ENCODE measurements at places on chromosomes 2 and 18. TPM values are rescaled to one million over a fixed set of nuclear protein-coding genes. Genes with fewer than 3 reads are reported as not detected.

ALPI gene
- not detected for polyA plus RNA-seq

IL36B gene
- polyA plus RNA-seq, result not detected

NAT8 gene
- 0.29 TPM for polyA plus RNA-seq

ADAM23 gene
- 10.8 TPM for polyA plus RNA-seq

C1GALT1C1L gene
- polyA plus RNA-seq, result 1.0 TPM

MFSD2B gene
- polyA plus RNA-seq, result 2.6 TPM

MAPK4 gene
- polyA plus RNA-seq, result 10.9 TPM

DNAH7 gene
- polyA plus RNA-seq, result 0.15 TPM

SAG gene
- 0.10 TPM for polyA plus RNA-seq

IFT172 gene
- polyA plus RNA-seq, result 22.5 TPM

GRHL1 gene
- polyA plus RNA-seq, result 0.83 TPM

IL18R1 gene
- 0.57 TPM for polyA plus RNA-seq

MBOAT2 gene
- 78.3 TPM for polyA plus RNA-seq

GRCh38 chr2:165631089-165631488 is 161.6 kb downstream of the CSRNP3 start:
- no peak for DNase-seq

GRCh38 chr2:105607920-105608504 is 136.7 kb upstream of the NCK2 start:
- DNase-seq, result no peak

- DNase-seq, result no peak
Measured at GRCh38 chr18:21303895-21304294, 61.9 kb downstream of the GREB1L start.

DNA sequence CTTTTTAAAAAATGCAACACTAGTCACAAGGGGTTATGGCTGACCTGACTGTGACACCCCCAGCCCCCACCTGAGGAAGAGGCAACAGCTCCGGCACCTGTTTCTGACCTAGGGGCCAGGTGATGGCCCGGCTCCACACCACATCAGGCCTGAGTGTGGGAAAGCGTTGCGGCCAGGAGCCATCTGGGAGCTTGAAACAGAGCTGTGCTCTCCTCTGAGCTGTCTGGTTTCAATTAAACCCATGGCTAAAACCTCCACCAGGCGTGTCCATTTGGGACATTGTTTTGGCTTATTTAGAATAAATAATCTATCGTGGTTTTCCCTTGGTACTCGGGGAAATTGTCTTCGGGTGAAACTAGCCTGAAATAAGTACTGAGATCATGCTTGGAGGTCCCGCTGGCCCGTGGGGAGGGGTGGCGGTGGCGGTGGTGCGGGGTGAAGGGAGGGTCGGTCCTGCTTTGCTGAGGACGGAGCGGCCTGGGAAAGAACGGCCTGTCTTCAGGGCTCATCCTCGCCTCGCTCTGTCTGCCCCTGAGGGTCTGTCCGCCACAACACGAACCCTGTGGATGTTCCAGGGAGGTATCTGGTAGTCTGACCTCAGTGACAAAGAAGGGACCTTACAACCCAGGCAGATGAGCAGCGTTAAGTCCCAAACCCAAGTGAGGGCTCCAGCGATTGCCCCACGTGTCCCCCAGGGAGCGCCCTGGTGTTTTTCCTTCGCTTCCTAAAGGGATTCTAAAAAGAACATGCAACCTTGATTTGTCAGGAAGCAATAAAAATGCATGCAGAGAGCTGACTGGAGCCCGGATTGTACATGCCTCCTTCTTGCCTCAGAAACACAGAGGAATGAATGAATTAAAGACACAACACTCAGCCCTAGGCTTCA is 58.7 kb downstream of the IL1RL2 start:
- no peak for DNase-seq

GRCh38 chr2:212752730-212753351 is 214.2 kb upstream of the ERBB4 start:
- DNase-seq, result no peak

- no peak for DNase-seq
Measured at GRCh38 chr18:1648712-1649111, 744.0 kb downstream of the ADCYAP1 start.

DNA sequence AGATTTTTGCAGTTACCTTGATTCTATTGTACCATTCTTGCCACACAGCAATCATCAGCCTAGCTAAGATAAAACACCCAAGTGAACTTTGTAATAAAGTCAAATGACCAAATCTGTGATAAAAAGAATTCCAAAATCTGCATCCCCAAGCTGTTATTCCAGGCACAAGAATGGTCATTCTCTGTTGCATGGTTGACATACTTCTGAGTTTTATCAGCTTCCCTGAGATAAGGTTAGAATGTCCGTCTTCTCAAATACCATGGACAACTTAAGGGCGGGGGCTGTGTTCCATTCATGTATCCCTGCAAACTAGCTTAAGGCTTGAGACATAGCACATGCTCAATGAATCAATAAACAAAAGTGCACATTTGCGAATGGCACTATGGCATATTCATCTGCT is 8.1 kb upstream of the BMP10 start:
- DNase-seq, result no peak

GRCh38 chr2:234701841-234702240 is 205.0 kb upstream of the ARL4C start:
- DNase-seq, result no peak

DNA sequence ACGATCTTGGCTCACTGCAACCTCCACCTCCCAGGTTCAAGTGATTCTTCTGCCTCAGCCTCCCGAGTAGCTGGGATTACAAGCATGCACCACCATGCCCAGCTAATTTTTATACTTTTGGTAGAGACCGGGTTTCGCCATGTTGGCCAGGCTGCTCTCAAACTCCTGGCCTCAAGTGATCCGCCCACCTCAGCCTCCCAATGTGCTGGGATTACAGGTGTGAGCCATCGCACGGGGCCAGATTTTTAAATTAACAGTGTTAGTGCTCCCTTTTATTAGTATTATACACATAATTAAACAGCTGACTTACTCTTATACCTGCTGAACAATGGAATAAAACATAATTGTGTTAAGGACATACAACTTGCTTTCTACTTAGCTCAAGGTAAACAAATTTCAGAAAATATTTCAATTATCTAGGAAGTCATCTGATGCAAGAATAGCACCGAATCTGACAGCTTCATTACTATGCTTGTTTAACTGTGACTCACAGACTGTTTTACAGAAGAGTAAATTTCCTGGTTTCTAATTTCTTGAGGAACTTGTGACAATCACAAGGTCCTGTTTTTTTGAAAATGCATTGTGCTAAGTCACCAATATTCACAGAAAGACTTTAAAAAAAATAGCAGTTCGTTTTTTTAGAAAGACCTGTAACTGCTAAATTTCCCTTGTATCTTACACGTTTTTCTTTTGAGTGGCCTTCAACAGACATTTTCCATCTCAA is 51.2 kb downstream of the SPIRE1 start:
- DNase-seq, result no peak

- no peak for DNase-seq
Measured at GRCh38 chr2:109202486-109202885, 73.5 kb downstream of the SH3RF3 start.

DNA sequence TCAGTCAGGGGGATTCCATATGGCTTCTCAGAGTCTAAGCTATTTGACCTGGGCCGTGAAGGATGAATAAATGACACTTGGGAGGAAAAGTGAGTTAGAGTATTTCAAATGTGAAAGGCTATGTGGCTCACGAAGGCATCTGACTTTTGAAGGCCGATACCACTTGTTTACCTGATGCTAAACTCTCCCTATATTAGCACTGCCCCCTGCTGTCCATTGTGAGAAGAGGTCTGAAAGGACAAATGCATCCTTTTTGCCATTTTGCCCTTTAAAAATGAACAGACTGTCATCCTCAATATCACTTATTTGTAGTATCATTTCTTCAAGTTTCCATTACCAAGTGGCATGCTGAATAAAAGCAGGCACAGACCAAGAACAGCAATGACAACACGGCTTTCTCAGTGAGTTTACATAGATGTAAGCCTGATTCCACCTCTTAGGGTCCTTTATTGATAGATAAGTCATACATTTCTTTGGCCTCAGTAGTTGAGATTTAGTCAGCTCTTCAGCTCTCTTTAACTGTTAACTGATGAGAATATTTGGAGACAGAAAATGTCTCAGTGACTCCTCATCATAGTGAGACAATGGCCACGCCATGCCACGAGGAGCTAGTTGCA is 40.1 kb downstream of the DOCK10 start:
- DNase-seq, result peak; percentile 32

- no peak for DNase-seq
Measured at GRCh38 chr18:55465313-55465712, 122.7 kb downstream of the TCF4 start.

- DNase-seq, result peak; percentile 13
Measured at GRCh38 chr2:3041841-3042600, 335.6 kb downstream of the EIPR1 start.

DNA sequence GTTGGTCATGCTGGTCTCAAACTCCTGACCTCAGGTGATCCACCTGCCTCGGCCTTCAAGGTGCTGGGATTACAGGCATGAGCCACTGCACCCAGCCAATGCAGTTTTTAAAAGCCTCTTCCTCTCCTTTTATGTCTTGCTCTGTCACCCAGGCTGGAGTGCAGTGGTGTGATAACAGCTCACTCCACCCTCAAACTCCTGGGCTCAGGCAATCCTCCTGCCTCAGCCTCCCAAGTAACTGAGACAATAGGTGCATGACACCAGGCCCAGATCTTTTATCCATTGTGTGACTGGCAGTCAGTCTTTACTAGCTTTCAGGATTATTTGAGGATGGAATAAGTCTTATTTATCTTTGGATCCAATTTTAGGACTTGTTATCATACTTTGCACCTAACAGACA is 13.2 kb downstream of the KCTD18 start:
- no peak for DNase-seq

DNA sequence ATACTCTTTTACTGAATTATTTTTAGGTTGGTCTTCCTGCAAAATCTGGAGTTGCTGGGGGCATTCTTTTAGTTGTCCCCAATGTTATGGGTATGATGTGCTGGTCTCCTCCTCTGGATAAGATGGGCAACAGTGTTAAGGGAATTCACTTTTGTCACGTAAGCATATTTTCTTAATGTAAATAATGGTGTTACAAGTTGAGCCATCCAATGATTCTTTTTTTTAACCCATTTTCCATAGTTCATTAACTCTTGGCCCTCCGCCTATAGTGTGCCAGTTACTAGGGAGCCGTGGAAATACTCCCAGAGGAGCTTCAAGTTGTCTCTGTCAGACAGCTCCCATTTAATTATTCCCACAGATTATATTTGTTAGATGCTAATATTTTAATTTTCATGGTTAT is 49.8 kb downstream of the GLS start:
- no peak for DNase-seq

- DNase-seq, result no peak
Measured at GRCh38 chr2:238636269-238637073, 209.7 kb downstream of the ASB1 start.

- DNase-seq, result no peak
Measured at GRCh38 chr2:176457481-176457880, 188.2 kb downstream of the MTX2 start.

- DNase-seq, result no peak
Measured at GRCh38 chr18:64882896-64883295, 734.0 kb upstream of the LINC00305 start.

- no peak for DNase-seq
Measured at GRCh38 chr2:196290136-196290535, 118.8 kb upstream of the STK17B start.

DNA sequence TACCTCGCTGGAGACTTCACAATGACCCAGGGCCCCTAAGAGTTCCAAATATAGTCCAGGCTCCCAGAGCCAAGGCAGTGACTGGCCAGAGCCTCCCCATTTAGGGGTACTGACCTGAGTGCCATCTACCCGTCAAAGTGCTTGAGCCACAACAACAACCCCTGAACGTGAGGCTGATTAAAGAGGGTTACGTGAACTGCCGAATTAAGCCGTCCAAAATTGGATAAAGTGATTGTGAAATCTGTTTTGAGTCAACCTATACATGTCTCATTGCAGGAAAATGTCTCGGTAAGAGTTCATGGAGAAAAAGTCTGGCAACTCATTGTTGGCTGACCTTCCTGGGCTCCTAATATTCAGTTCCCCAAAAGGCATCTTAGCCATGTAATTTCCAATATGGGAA is 116.3 kb downstream of the TTC32 start:
- no peak for DNase-seq

- DNase-seq, result no peak
Measured at GRCh38 chr2:190683802-190684201, 34.9 kb downstream of the NAB1 start.

DNA sequence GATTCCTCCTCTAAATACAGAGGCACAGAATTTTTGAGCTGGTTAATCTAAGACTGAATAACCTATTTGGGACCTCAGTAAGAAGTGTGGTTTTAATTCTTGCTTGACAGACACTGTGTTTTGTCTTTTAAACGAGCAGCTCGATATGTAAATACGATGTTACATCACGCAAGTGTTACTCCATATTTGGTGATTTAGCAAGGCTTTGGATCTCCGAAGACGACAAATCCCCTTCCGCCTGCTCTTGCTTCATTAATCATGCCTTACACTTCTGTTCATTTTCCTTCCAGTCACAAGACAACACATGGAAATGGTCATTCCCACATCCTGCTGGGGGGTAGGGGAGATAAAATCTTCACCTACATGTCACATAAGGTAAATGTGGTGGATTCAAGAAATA is 9.4 kb downstream of the BCL11A start:
- no peak for DNase-seq

- no peak for DNase-seq
Measured at GRCh38 chr18:24486684-24487083, 26.2 kb downstream of the HRH4 start.

GRCh38 chr18:43961722-43962121 is 684.4 kb upstream of the SYT4 start:
- DNase-seq, result no peak

DNA sequence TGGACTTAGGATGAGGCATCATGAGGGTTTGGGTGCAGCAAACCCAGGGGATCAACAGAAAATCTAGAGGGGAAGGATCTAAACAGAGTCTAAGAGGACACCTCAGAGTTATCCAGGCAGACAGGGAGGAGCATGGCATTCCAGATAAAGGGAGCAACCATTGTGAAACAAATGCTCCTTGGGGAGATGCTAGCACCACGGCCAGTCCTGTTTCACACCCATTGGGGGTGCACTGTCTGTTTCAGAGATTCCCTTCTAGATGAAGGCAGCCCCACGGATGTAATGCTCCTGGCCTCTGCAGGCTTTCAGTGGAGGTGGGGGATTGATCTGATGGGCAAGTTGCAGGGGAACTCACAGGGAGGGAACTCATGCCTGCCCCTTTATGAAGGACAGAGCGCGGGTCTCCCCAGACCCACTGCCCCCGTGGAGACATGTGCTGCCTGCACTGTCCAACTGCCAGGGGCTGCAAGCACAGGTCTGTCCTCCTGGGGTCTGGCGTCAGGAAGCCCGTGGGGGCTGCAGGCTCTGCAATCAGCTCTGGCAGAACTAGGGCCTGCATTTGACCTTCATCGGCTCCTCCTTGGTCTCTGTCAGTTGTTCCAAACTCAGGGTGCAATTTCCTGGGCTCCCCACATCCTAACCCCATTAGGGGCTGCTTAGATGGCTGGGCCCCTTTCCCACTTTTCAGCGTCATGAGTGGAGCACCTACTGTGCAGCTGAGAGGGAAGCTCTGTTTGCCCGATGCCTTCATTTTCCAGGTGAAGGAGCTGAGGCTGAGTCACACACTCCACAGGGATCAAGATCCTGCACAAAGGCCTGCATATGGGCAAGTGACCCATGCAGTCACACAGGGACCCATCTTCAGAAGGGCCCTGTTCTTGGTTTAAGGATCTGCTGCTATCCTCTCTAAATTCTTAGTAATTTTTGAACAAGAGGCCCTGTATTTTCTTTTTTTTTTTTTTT is 163.4 kb downstream of the ARL4C start:
- no peak for DNase-seq
